ENCODE measurements at places on chromosomes 3 and 15.

- DNase-seq = no peak
These were observed 10.0 kb downstream of the SNTN start for GRCh38 chr3:63662500-63662899.

- no peak for DNase-seq
These were observed 55.2 kb upstream of the HEG1 start for GRCh38 chr3:125110876-125111480.

GRCh38 chr3:112128843-112129727 lies 4.0 kb downstream of the GCSAM start:
- no peak for DNase-seq

DNA sequence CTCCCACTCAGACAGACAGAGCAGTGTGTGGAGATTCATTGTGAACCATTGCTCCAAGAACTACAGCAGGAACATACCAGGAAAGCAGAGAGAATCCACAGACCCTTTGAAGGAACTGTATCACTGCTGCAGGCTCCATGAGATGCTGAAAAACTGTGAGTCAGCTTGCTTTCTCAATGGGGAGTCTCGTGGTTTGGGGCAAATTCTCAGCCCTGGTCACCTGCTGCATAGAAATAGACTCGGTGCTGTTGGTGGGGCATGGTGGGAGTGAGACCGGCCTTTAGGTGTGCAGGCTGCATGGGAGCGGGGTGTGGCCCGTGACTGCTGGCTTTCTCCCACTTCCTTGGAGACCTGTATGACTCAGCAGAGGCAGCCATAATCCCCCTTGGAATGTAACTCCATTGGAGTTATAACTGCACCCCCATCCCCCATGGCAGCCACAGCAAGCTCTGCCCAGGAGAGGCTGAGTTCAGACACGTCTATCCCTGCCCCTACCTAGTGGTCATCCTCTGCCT lies 35.6 kb downstream of the ALCAM start:
- DNase-seq = no peak

- DNase-seq = no peak
These were observed 40.8 kb downstream of the POLR2M start for GRCh38 chr15:57747206-57747896.

- DNase-seq = no peak
These were observed 790 bp downstream of the LAMP3 start for GRCh38 chr3:183161552-183162336.

- no peak for DNase-seq
These were observed 788 bp upstream of the DLG1 start for GRCh38 chr3:197298945-197299854.

- DNase-seq = no peak
These were observed 314.0 kb downstream of the KBTBD8 start for GRCh38 chr3:67312155-67312554.

Data from activated gamma-delta T cell (primary cell).